ENCODE measurements at places on chromosomes 11 and 22. TPM values are rescaled to one million over a fixed set of nuclear protein-coding genes. Genes with fewer than 3 reads are reported as not detected.

ST14 gene
- total RNA-seq: 641 TPM

OR5P2 gene
- not detected for total RNA-seq

CSNK2A3 gene
- total RNA-seq: 1.5 TPM

TRIM22 gene
- 16.2 TPM for total RNA-seq

OR8B4 gene
- not detected for total RNA-seq

CCDC188 gene
- not detected for total RNA-seq

SNX15 gene
- 53.3 TPM for total RNA-seq

TNNI2 gene
- total RNA-seq: 3.5 TPM

ARHGAP8 gene
- total RNA-seq: 51.5 TPM

CCDC86 gene
- 9.1 TPM for total RNA-seq

MIAT gene
- 1.00 TPM for total RNA-seq

YAP1 gene
- 109 TPM for total RNA-seq

MUS81 gene
- 58.3 TPM for total RNA-seq

PRRG4 gene
- total RNA-seq: 22.4 TPM

MMP20 gene
- not detected for total RNA-seq

PANX3 gene
- 0.41 TPM for total RNA-seq

All from transverse colon (tissue), 4 donors.